RWPE2 (cell line): ENCODE measurements at places on chromosomes 1 and 21.

- DNase-seq: no peak
Measured at GRCh38 chr21:25893191-25893590, 158.4 kb downstream of the GABPA start.

GRCh38 chr1:62218604-62219003 is 24.0 kb downstream of the L1TD1 start:
- DNase-seq: no peak

- no peak for DNase-seq
Measured at GRCh38 chr1:95183952-95184351, 50.1 kb upstream of the RWDD3 start.

DNA sequence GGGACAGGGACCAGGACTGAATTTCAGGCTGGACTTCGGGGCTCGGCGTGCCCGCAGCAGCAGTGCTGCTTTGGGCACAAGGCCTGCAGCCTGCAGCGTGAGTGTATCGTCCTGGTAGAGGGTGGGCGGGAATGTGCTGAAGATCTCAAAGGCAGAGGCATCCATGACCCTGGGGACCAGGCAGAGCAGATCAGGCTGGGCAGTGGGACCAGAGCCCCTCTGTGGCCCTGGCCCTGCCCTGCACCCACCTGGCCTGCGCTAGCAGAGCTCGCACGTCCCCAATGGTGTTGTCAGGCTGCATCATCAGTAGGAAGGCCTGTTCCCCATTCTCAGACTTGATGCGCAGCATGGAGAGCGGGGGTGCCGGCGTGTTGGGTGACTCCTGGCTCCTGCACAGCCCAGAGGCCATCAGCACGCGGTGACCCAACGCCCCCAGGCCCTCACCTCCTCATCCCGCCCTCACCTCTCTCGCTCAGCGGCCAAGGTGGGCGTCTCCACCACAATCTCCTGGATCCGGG is 2.6 kb downstream of the SH3BGRL3 start:
- DNase-seq: no peak

DNA sequence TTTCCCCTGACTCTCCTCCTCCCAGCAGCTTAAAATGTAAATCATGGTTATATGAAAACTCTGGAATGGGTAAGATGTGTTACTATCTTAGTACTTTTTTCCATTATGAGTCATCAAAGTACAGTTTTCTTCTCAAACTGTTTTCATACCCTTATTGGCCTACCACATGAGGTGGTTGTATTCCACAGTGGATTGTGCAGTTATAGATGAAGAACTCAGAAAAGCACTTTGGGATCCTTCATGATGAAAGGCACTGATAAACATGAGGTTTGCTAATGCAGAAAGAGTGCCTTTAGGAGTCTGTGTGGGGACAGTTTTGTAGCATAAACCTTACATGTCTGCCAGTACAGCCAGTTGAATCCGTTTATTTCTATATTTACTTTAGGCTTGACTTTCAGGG is 32.0 kb upstream of the MYOCOS start:
- DNase-seq: no peak

GRCh38 chr1:58779801-58780382 is 4.0 kb downstream of the JUN start:
- DNase-seq: peak; percentile 58

GRCh38 chr1:200468264-200469001 is 58.6 kb upstream of the ZNF281 start:
- no peak for DNase-seq

- DNase-seq: no peak
Measured at GRCh38 chr1:166980818-166981217, 5.5 kb upstream of the ILDR2 start.
